KBM-7 (cell line): ENCODE measurements at places on chromosomes 4 and X.
A peak's percentile ranks its signal among the peaks of the same experiment; 100 is the strongest.

DNA sequence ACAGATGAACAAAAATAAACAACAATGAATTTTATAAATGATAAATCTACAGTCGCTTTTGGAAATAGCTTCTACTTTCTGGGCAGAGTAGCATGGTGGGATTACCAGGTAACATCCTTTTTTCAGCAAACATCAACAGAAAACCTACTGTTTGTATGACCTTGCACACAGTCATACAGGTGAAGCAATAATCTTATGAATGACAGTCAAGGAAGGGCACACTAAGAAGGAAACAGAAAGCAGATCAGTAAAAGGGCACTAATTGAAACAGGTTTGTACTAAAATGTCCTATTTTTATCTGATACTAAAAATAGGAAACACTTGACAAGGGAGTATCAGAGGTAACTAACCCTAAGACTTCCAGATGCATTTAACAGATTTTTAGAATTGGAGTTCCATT, 108.9 kb downstream of the DLG3 start:
- no peak for DNase-seq

DNA sequence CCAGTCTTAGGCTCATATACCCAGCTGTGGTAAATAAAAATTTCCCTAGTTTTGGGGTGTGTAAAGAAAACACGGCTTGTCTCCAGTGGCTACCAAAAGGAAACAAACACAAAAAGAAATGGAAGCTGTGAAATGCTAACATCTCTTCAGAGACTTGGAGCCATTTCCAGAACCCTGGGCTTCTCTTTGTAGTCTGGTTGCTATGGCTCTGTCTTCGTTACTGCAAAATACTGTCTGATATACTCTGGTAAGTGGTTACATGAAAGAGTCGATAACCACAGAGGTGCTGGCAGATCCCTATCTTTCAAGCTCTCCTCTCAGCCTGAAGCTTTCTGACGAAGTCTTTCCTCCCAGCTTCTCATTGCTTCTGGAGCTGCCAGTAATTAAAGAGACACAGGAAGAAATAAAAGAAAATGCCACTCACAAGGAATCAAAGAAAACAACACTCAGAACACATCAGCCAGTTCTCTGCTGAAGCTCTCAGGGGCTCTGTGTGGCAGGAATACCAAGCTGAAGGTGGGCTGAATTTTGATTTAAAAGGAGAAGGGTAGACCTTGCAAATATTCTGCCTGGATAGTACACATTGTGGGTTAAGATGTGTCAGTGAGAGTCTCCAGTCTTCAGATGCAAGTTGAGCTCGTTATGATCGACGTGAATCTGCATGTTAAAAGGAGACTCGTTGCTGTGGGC, 107.6 kb upstream of the FAM9C start:
- no peak for DNase-seq

DNA sequence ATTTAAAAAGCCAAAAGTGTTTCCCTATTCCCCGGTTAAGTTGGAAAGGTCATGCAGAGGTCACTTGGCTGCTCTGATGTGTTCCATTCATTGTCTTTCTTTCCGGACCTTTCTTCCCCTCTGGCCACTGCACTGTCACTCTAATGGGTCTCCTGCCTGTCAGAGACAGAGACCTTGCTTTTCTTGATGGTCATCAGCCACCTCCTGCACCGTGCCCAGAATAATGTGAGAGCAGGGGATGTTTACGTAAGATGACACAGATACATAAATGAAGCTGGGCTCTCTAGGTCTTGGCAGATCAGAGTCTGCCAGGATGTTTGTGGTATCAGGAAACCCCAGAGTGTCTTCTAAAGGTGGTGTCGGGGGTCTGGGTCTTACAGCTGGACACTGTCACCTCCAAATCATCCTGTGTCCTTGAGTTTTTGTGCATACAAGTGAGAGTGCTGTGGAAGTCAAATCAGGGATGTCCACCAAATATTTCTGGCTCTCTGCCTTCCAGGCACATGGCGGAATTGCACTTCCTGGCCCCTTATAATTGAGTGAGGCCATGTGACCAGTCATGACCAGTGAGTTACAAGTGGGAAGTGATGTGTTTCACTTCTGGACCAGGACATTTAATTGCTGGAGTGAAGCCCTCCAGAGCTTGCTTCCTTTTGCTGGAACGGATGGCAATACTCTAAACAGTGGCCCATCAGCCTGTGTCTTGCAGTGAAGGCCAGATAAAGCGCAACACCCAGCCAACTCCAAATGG, 130.6 kb upstream of the ATP6AP2 start:
- no peak for DNase-seq

DNA sequence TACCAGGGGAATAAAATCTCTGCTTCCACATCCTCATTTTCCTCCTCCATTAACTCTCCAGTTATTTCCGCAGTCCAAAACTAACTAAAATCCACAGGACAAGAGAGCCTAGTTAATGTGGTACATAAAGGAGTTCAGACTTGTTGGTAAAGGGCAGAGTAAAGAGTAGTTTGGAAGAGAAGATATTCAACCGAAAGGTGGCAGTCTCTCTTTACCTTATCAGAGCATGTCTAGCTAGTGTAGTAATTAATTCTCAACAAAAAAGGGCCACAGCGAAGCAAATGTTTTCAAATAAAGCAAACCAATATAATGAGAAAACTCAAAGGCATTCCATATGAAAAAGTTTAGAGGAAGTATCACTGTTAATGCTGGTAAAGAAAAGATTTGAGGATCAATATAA, 286.5 kb downstream of the GLUD2 start:
- DNase-seq, result no peak

- no peak for DNase-seq
Observed at GRCh38 chr4:813900-814299, 12.0 kb downstream of the CPLX1 start.

- DNase-seq, result no peak
Observed at GRCh38 chr4:147547314-147548056, 66.6 kb downstream of the EDNRA start.

DNA sequence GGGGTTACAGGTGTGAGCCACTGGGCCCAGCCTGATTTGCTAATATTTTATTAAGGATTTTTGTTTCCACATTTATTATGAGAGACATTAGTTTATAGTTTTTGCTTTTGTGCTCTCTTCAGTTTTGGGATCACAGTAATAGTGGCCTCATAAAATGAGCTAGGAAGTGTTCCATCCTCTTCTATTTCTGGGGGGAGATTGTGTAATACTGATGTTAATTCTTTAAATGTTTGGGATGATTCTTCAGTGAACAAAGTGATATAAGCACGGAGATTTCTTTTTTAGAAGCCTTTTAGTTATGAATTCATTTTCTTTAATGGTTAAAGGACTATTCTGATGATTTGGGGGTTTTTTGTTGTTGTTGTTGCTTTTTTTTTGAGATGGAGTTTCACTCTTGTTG, 41.3 kb downstream of the RBMX start:
- DNase-seq, result no peak

DNA sequence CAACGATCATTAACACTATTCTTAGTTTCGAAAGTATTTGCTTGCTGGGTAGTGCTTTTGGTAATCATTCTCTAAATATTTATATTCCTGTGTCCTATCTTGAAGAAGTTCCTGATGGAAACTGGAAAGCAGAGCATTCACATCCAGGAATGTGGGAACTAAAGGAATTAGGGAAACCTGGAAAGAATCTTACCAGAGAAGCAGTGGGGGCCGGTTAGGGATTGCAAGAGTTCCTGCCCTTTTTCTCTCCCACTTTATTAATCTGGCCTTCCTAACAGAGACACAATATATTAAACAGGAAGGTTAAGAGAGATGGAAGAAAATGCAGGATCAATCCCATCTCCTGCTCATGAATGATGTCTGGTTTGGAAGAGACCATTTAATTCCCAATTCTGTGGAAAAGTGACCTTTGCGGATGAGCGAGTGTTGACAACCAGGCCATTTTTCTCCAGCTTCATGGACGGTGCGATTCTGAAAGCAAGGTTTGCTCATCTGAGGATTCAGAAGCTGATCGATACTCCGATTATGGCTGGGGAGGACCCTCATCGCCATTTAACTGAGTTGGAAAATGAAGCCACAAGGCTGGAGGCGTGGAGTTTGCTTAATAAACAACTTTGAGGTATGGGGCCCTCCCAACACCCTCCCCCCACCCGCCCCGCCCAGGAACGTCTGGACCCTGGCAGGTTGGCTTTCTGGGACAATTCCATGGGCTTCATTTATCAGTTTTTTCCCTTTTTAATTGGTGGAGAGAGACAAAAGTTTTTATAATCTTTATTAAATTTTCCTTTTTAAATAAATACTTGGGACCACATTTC, 52.3 kb downstream of the C4orf51 start:
- no peak for DNase-seq

GRCh38 chr4:177282284-177282835, 27.3 kb upstream of the NEIL3 start:
- no peak for DNase-seq

- DNase-seq, result no peak
Observed at GRCh38 chrX:118974088-118974907, at the start of gene LONRF3. Gene LONRF3 (plus strand): TSS chrX:118974618. CDS start chrX:118974781, 163 bp downstream.

DNA sequence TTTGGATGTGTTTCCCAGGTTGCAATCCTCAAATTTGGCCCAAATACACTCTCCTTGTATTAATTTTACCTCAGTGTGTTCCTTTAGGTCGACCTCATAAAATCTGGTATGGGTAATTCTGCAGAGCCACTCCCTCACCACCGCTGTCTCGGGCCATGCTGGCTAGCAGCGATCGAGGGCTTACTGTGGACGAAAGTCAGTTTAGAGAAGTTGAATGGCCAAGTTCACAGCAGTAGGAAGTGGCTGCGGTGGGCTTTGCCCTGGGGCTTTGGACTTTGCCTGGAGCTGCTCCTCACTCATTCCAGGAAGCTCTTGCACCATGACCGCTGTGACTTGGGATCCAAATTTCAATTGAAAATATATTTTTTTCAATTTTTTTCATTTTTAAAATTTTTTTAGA, 19.6 kb downstream of the TMEM187 start:
- DNase-seq, result peak; percentile 53
